A549 treated with GW870086 at 1 μM for 4 hours (cell line): ENCODE measurements at places on chromosomes 7 and 10. TPM values are rescaled to one million over a fixed set of nuclear protein-coding genes. Genes with fewer than 3 reads are reported as not detected.

FOXI2 gene
- total RNA-seq = not detected in 5 replicates

ZNF33A gene
- 4.9 to 9.0 TPM (median 7.4 TPM) in 5 replicates for total RNA-seq

NUTM2B gene
- 0.16 to 0.69 TPM (median 0.34 TPM) in 5 replicates for total RNA-seq

ARPC1A gene
- total RNA-seq = 121 to 134 TPM (median 125 TPM) in 5 replicates

CFAP70 gene
- 0.10 to 0.21 TPM (median 0.14 TPM) in 5 replicates for total RNA-seq

AS3MT gene
- 3.2 to 4.6 TPM (median 4.2 TPM) in 5 replicates for total RNA-seq

CCT6A gene
- total RNA-seq = 256 to 294 TPM (median 279 TPM) in 5 replicates
